ENCODE measurements at places on chromosomes 6 and 20.

DNA sequence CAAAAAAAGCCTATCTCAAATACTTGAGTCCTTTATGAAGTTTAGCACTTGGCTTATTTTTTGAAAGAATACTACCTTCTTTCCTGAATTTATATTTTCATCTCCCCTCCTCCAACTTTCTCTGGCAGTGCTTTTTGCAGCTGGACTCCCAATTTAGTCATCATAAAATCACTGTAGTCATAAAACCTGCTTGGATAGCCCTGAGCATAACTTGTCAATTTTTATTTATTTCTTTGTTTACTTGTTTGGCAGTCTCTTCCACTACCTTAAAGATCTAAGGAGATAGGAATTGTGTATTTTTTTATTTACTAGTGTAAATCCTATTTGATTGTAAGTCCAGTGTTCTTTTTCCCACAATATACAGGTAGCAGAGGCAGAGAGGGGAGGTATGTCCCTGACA is 11.2 kb upstream of the EDN1 start:
- H3K4me1 ChIP-seq, result no peaks in the 10 kb centered on the region
- H3K27me3 ChIP-seq, result no peaks in the 10 kb centered on the region
- no peak for DNase-seq
- no peaks in the 10 kb centered on the region for H3K36me3 ChIP-seq
- H3K27ac ChIP-seq, result no peak overlapping the region
- no peak overlapping the region for H3K4me3 ChIP-seq

DNA sequence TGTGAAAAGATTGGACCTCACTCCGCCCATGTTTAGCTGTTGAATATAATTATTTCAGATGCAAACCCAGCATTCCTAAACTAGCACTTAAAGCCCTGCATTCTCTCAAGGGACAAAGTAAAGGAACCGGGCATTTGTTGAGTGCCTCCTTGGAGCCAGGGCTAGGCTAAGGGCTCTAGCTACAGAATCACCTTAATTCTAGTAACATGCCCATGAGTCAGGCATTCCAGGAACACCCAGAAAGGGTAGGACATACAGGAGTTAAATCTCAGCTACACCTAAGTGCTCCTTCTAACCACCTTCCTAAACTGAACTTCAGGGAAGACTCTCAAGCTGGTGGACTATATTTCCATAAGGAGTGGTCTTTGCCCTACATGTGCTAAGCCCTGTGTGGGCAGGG is 89.4 kb downstream of the SLC24A3 start:
- no peak for DNase-seq
- no peaks in the 10 kb centered on the region for H3K4me1 ChIP-seq
- no peaks in the 10 kb centered on the region for H3K27me3 ChIP-seq
- no peaks in the 10 kb centered on the region for H3K36me3 ChIP-seq

DNA sequence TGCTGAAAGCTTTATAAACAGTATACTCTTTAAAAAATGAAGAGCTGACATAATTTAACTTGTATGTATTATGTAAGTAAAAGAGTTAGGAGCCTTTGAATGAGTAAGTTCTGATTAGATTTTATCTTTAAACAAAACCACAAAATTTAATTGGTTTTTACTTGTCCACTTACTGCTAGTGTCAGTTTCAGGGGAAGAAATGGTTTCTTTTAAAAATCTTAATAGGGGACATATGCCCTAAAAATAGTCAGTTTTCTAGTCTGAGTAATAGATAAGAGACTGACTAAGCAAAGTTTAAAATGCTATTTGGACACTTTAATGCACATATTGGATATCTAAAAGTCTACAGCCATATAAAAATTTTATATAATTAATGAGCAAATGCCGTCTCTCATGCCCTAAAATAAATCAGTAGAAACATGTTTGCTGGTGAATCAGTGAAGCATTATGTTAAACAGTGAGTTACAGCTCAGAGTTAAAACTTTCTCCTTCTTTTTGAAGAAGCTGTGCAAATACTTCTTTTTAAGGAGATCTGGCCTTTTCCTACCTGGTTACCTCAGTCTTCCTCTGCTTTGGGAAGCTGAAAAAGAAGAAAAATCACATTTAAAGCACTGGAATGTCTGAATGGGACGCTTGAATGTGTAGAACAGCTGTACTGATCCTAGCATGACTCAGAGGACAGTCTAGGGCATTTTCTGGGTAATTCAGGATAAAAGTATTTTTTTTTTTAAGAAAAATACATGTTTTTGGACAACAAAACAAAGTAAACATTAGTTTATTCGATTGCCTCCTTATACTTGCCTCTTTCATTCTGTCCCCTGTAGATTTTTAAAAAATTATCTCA is 55.3 kb downstream of the CDH26 start:
- H3K4me1 ChIP-seq, result no peaks in the 10 kb centered on the region
- no peak overlapping the region for H3K4me3 ChIP-seq
- no peaks in the 10 kb centered on the region for H3K27me3 ChIP-seq

DNA sequence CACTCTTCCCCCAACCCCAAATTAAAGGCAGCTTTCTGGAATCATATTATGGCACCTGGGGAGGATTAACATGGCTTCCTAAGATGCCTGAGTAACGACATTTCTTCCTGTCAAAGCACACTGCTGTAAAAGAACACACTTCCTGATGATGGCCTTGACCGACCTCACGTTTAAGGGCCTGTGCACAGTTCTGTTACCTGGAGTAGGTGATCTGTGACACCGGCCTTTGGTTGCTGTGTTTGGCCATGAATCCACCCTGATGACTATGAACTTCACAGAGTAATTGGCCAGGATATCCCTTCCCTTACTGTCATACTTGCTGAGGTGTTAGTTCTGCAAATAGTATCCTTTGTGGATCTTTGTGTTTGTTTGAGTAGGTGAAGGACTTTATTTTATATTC is 45.8 kb downstream of the PLCB4 start:
- no peak overlapping the region for H3K27ac ChIP-seq
- peak; percentile 34 for DNase-seq
- no peaks in the 10 kb centered on the region for H3K36me3 ChIP-seq
- H3K4me3 ChIP-seq, result no peak overlapping the region
- H3K27me3 ChIP-seq, result no peaks in the 10 kb centered on the region

GRCh38 chr6:150248300-150248699 is 105.5 kb downstream of the PPP1R14C start:
- no peaks in the 10 kb centered on the region for H3K36me3 ChIP-seq
- DNase-seq, result no peak
- no peaks in the 10 kb centered on the region for H3K27me3 ChIP-seq
- H3K4me1 ChIP-seq, result no peaks in the 10 kb centered on the region
- H3K27ac ChIP-seq, result no peak overlapping the region
- H3K4me3 ChIP-seq, result no peak overlapping the region

- no peaks in the 10 kb centered on the region for H3K27me3 ChIP-seq
- H3K4me3 ChIP-seq, result no peak overlapping the region
- DNase-seq, result no peak
- no peak overlapping the region for H3K27ac ChIP-seq
- no peaks in the 10 kb centered on the region for H3K36me3 ChIP-seq
- no peaks in the 10 kb centered on the region for H3K4me1 ChIP-seq
These were observed 52.9 kb upstream of the PROKR2 start for GRCh38 chr20:5369629-5370028.

- no peaks in the 10 kb centered on the region for H3K4me1 ChIP-seq
- DNase-seq, result peak; percentile 73
- H3K27me3 ChIP-seq, result no peaks in the 10 kb centered on the region
- no peak overlapping the region for H3K27ac ChIP-seq
- no peak overlapping the region for H3K4me3 ChIP-seq
These were observed 219.3 kb downstream of the ARHGAP18 start for GRCh38 chr6:129490521-129491255.

GRCh38 chr20:33788351-33789049 is 22.6 kb upstream of the CHMP4B start:
- H3K4me1 ChIP-seq, result no peaks in the 10 kb centered on the region
- no peak overlapping the region for H3K27ac ChIP-seq
- no peak overlapping the region for H3K4me3 ChIP-seq
- DNase-seq, result no peak
- no peaks in the 10 kb centered on the region for H3K27me3 ChIP-seq

- H3K4me1 ChIP-seq, result peaks cover 13% of the 10 kb centered on the region
- H3K27me3 ChIP-seq, result no peaks in the 10 kb centered on the region
- H3K4me3 ChIP-seq, result no peak overlapping the region
These were observed 154.1 kb downstream of the FOXA2 start for GRCh38 chr20:22430154-22430745.

- no peaks in the 10 kb centered on the region for H3K27me3 ChIP-seq
- no peak overlapping the region for H3K27ac ChIP-seq
- H3K36me3 ChIP-seq, result peaks cover 1% of the 10 kb centered on the region
- no peak overlapping the region for H3K4me3 ChIP-seq
- peak; percentile 60 for DNase-seq
These were observed 90.0 kb downstream of the ELOVL5 start for GRCh38 chr6:53258774-53259155.

- no peaks in the 10 kb centered on the region for H3K27me3 ChIP-seq
- no peak overlapping the region for H3K4me3 ChIP-seq
- DNase-seq, result no peak
- H3K27ac ChIP-seq, result no peak overlapping the region
These were observed 96.1 kb downstream of the LAMA2 start for GRCh38 chr6:128979071-128979470.

GRCh38 chr6:16305246-16305725 is 66.9 kb downstream of the GMPR start:
- H3K4me1 ChIP-seq, result peaks cover 3% of the 10 kb centered on the region
- H3K4me3 ChIP-seq, result no peak overlapping the region
- no peak for DNase-seq
- no peaks in the 10 kb centered on the region for H3K27me3 ChIP-seq
- no peaks in the 10 kb centered on the region for H3K36me3 ChIP-seq

DNA sequence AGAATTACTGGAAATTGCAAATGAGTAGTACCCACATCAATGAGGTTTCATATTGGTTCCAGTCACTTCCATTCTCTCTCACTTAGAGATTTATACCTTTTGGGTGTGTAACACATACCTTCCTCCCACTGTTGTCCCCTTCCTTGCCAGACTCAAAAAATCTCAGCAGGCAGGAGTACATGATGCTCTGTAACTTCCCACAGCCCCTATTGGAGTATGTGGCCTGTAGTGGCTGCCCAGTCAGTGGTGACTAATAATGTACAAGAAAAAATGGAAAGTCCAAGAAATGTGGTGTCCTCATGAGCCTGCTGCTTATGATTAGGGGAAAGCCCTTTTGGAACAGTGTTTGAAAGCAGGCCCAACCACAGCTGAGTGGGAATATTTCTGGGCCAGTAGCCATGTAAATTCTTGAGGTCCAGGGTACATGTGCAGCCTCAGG is 312.0 kb downstream of the ZFAND3 start:
- H3K27me3 ChIP-seq, result no peaks in the 10 kb centered on the region
- no peak overlapping the region for H3K27ac ChIP-seq
- DNase-seq, result no peak
- H3K4me1 ChIP-seq, result no peaks in the 10 kb centered on the region
- H3K36me3 ChIP-seq, result no peaks in the 10 kb centered on the region

- H3K36me3 ChIP-seq, result no peaks in the 10 kb centered on the region
- no peak for DNase-seq
- H3K27ac ChIP-seq, result no peak overlapping the region
- no peak overlapping the region for H3K4me3 ChIP-seq
- no peaks in the 10 kb centered on the region for H3K4me1 ChIP-seq
These were observed 137.2 kb downstream of the TASP1 start for GRCh38 chr20:13501500-13501899.

DNA sequence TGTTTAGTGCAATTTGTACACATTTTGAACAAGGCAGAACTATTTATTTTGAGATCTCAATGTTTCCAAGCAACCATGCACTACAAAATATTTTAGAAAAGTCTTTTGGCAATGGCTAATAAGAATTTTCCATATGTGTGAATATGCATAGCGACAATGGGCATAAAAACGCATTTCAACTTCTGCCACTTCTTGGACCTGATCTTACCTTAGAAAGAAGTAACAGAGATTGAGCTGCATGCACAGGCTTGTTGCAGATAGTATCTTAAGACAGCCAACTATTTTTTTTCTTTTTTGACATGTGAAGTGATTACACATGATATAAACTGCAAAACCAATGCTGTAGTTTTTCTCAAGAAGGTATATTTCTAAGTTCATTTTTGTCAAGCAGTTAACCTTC is 210.4 kb upstream of the PHACTR1 start:
- H3K27ac ChIP-seq, result no peak overlapping the region
- no peaks in the 10 kb centered on the region for H3K4me1 ChIP-seq
- H3K36me3 ChIP-seq, result no peaks in the 10 kb centered on the region
- no peak for DNase-seq
- no peak overlapping the region for H3K4me3 ChIP-seq

GRCh38 chr20:18543216-18543615 is 24.0 kb upstream of the SMIM26 start:
- peaks cover 2% of the 10 kb centered on the region for H3K36me3 ChIP-seq
- H3K4me3 ChIP-seq, result no peak overlapping the region
- DNase-seq, result no peak
- no peaks in the 10 kb centered on the region for H3K4me1 ChIP-seq
- no peak overlapping the region for H3K27ac ChIP-seq

DNA sequence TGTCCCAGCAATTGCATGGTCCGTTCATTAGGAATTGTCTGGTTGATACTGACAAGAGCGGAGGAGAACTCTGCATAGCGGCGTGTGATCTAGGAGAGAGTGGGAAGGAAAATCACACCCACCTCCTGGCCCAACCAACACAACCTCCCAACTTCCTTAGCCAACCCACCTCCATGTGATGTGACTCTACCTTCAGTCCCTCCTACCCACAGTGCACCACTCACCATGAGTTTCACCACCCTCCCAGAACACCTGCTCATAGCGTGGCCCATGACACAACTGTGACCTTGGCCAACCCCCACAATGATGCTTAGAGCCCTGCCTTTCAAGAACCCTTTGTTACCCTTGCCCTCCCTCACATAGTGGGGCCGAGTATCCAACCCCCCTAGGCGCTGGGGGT is 7.7 kb downstream of the VPS52 start:
- no peak overlapping the region for H3K4me3 ChIP-seq
- H3K27me3 ChIP-seq, result no peaks in the 10 kb centered on the region
- peaks cover 4% of the 10 kb centered on the region for H3K36me3 ChIP-seq
- no peak for DNase-seq
